Smooth muscle cell of trachea (primary cell): ENCODE measurements at places on chromosomes 4 and X. TPM values are rescaled to one million over a fixed set of nuclear protein-coding genes. Genes with fewer than 3 reads are reported as not detected.

GLRA2 gene
- total RNA-seq, result not detected in 2 replicates

RPL39 gene
- total RNA-seq, result 1,956 and 4,290 TPM in 2 replicates

MYOZ2 gene
- 0.15 and 0.50 TPM in 2 replicates for total RNA-seq

MAGEB17 gene
- total RNA-seq, result not detected in 2 replicates

CLDN2 gene
- total RNA-seq, result not detected in 2 replicates

RIPPLY1 gene
- not detected in 2 replicates for total RNA-seq

HMX1 gene
- total RNA-seq, result not detected in 2 replicates

NAP1L3 gene
- total RNA-seq, result 4.8 and 4.9 TPM in 2 replicates

OTC gene
- total RNA-seq, result 0.15 TPM in 1 of 2 replicates, not detected in the other

ANKRD50 gene
- 23.8 and 27.8 TPM in 2 replicates for total RNA-seq

PSAPL1 gene
- not detected in 2 replicates for total RNA-seq

SPIN2A gene
- 0.99 and 1.0 TPM in 2 replicates for total RNA-seq

CLCN4 gene
- 5.8 and 9.3 TPM in 2 replicates for total RNA-seq

ODAM gene
- total RNA-seq, result not detected in 2 replicates

SORCS2 gene
- total RNA-seq, result 0.29 and 0.50 TPM in 2 replicates

POF1B gene
- not detected in 2 replicates for total RNA-seq

BEX5 gene
- total RNA-seq, result not detected in 2 replicates
